Stimulated activated CD4-positive, alpha-beta T cell treated with anti-CD3 and anti-CD28 coated beads, Interleukin-15, amount 100 ng/mL, for 1 hour (primary cell): ENCODE measurements at places on chromosomes 2 and 18.

GRCh38 chr2:83665154-83665553, 793.9 kb downstream of the SUCLG1 start:
- no peak for DNase-seq

GRCh38 chr2:18961991-18962421, 372.6 kb upstream of the NT5C1B start:
- no peak for DNase-seq

GRCh38 chr2:239436669-239437335, 36.0 kb upstream of the HDAC4 start:
- DNase-seq: no peak

GRCh38 chr18:32956591-32957315, 183.9 kb upstream of the KLHL14 start:
- DNase-seq: no peak

GRCh38 chr2:149490296-149490695, 97.3 kb downstream of the MMADHC start:
- DNase-seq: no peak

DNA sequence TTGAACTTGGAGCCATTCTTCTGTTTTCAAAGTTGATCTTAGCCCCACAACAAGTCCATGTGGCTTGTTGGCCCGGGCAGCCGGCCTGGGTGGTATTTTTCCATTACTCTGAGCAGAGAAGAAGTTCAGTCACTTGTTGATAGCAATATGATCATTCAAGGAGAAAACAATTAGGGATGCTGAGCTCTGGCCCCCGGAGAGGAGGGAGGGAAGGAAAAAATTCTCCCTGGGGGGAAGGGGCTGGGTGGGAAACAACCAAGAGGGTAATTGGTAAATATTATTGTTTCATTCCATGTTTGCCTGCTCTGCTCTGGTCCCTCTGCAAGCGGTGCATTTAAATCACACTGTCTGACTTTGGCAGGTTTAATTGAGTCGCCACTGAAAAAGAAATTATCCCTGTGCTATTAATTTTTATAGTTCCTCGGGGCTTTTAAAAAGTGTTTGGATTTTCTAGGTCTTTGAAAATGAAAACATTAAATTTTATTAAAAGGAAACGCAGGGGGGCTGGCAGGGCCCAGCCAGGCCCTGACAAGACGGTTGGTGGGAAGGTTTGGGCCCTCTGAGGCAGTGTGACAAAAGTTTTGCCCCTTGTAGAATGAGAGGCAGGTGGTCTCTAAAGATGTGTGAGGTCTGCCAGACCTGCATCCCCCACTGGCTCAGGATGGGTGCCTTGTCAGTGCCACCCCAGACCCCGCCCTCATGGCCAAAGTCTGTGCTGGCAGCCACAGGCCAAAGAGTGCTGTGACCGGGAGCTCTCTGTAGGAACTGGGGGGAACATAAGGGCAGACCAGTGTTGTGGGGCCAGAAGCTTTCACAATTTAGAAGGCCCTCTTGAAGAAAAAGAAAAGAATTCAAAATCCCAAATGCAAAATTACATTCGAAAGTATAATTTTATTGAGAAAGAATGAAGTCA, 52.5 kb upstream of the SLC14A2 start:
- no peak for DNase-seq

DNA sequence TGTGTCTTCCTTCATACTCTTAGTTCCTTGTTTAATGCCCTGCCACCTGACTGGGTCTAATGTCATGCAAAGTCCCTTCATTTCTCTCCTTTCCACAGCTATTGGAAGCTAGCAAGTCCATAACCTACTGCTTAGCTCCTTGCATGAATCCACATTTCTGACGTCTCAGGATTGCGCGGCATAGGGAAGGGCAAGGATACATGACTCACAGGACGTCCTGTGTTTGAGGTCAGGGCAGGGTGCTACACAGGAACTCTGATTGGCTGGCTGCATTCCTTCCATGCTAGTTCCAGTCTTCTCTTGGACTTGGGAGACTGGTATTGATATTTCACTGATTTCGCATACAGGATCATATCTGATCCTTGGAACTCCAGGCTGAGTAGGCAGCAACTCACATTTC, 137.9 kb downstream of the CDH2 start:
- no peak for DNase-seq

DNA sequence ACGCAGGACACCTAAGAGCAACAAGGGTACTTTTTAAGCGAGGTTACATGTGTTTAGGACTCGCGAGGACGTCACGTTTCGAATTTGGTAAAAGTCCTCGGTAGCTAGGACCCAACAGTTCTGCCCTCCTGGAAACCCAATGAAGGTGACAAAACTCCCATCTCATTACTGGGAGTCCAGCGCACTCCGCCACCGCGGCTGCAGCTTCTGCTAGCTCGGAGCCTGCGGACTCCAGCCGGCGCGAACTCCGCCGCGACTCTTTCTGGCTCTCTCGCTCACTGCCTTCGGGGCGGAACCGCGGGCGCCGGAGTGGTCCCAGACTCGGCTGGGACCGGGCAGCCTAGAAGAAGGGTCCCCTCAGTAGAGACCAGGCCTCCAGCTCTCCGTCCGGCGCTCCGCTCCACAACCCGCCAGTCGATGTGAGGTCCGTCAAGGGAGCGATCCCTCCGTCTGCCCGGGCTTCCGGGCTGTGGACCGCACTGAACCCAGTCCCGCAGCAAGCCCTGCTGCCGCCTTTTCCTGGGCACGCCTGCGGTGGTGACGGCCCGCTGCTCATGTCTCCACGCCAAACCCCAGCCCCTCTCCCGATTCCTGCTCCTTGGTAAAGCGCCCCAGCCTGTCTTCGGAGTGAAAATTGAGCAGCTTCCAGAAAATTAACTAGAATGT, 3.0 kb upstream of the OSR1 start:
- DNase-seq: no peak

GRCh38 chr2:210955591-210955990, 399.2 kb downstream of the CPS1 start:
- DNase-seq: no peak

DNA sequence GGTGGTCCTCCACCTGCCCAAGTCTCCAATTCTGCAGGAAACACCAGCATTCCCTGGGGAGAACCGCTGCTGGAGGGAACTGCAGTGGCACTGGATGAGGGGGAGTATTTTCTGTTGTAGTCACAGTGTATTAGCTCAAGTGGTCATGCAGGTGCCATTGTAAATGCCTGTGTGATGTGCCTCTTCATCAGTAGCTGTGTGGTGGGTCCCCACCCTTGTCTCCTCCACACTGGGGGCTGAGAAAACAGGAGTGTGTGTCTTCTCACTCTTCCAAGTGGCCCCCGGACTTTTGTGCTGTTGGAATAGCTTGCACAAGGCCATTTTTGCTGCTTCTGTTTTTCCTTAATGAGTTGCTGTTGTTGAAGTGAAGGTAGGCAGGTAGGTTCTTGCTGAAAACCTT, 8.7 kb downstream of the NCK2 start:
- no peak for DNase-seq

DNA sequence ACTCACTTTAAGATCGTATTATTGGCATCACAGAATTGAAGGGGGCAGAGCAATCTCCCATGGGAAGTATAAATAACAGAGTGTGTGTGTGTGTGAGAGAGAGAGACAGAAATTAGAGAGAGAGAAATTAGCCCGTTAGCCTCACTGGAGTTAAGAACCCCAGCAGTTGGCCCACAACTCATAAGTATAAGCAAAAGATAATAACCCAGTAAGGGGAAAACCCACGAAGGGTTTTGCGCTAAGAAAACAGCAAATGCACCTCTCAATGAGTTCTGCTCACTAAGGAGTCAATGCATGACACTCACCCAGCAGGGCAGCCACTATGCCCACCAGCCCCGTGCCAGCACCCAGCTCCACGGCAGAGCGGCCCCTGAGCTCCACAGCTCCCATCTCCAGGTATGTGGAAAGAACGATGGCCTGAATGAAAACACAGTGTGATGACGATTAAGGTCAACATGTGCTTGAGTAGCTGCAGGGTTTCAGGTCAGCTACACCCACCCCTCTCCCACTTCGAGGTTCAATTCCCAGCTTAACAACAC, 3.6 kb downstream of the METTL21A start:
- no peak for DNase-seq

- DNase-seq: no peak
These were observed 86.4 kb downstream of the XRCC5 start for GRCh38 chr2:216195565-216196029.

DNA sequence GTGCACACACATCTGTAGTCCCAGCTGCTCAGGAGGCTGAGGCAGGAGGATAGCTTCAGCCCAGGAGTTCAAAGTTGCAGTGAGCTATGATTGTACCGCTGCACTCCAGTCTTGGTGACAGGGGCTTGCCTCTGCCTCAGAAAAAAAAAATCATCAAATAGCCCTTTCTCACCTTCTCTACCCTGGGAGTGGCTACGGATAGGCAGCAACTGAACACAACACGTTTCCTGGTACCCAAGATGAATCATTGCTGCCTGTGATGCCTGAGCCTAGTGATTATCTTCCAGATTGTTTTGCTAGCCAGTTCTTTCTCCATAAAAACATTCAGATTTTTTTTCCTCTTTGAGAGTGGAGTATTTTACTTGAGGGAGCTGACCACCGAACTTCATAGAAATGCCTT, 13.5 kb downstream of the INPP4A start:
- no peak for DNase-seq

GRCh38 chr2:128237911-128238697, 80.6 kb downstream of the HS6ST1 start:
- DNase-seq: no peak

DNA sequence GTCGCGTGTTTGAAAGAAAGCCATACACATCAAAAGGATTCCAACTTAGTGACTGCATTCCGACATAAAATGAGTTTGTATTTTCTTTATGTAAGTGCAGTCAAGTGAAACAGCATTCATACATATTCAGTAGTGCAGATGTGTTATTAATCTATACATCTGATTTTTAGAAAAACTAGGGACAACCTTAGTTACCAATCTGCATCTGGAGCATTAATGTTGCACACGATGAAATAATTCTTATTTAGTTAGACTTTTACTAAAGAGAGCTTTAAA, 1.9 kb downstream of the GORASP2 start:
- DNase-seq: no peak

DNA sequence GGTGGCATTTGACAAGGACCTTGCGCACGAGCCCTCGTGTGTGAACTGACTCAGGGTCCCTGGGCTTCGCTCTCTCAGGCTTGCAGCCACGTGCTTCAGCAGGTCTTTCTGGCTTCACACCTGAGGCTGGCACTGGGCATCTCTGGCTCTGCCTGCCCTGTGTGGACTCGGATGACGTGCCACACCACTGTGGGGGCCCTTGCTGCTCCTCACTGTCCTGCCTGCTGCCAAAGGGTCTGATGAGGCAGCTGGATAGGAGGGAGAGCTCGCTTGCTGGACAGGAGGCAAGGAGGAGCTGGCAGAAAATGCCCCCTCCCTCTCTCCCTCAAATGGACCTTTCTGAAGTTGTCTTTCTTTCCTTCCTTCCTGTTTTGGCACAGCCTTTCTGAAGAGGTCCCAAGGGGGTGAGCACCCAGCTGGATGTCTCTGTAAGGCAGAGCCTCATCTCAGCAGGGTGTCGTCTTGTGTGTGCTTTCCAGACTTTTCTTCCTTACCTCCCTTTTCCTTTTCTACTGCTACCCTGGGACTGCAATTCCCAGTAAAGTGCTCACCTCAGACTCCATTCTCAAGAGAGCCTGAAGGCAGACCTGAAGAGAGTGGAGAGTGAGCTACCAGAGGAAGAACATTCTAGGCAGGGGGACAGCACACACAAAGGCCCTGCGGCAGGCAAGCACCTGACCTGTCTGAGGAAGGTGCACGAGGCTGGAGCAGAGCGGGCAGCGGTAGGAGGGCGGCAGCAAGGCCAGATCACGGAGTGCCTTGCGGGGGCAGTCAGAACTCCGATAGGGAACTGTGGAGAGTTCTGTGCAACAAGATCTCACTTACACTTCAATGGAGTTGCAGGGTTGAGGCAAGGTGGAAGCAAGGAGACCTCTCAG, 5.3 kb downstream of the PER2 start:
- DNase-seq: no peak

DNA sequence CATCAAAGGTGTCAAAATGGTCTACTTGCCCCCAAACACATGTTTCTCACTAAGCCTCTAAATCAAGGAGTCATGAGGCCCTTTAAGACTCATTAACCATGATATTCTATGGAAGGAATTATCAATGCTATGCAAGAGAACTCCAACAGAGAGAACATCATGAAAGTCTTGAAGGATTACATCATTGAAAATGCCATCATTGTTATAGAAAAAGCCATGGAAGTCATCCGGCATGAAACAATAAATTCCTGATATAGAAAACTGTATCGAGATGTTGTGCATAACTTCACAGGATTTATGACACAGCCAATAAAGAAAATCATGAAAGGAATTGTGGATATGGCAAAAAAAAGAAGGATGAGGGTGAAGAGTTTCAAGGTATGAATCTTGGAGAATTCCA, 1363.6 kb upstream of the CDH2 start:
- no peak for DNase-seq

DNA sequence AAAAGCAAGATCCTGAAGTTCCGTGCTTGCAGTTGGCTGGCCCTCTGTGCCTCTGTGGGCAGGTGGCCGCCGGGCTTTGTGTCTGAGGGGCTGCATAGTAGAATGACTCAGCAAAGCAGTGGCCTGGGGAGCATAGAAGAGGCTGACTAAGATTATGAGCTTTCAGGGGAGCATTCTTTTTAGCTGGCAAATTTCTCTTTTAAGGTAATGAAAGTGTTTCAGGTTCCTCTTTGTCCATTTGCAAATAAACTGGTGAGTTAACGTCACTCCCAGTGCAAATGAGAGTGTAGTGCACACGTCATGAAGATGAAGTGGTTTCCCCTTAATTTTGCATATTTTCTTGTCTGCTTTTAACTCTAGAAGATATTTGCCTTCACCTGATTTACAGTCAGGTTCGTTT, 98.6 kb downstream of the BCL2L11 start:
- no peak for DNase-seq

GRCh38 chr2:118589721-118590120, 257.7 kb downstream of the EN1 start:
- no peak for DNase-seq

DNA sequence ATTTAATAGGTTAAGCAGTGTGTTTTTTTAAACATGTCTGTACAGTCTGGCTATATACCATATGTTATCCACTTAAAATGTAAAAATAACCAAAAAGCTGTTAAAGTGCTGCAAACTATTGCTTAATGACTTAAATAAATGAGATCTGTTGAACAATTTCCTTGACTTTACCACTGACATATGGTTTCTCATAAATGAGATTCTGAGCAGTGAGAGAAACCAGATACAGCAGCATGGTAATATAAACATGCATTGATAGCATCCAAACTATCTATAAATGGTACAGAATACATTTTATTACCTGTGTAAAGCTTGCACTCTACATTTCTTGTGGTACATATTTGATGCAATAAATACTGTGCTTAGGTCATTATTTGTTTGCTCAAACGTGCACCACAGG, 36.3 kb upstream of the TTC21B start:
- no peak for DNase-seq

- DNase-seq: no peak
These were observed 58.1 kb upstream of the GPC1 start for GRCh38 chr2:240377366-240377765.

GRCh38 chr2:139354518-139354917, 574.3 kb upstream of the NXPH2 start:
- DNase-seq: no peak

GRCh38 chr2:158687315-158687714, 107.8 kb upstream of the DAPL1 start:
- no peak for DNase-seq

GRCh38 chr2:236577481-236578410, 8.1 kb downstream of the ACKR3 start:
- no peak for DNase-seq
